ENCODE measurements at places on chromosomes 4 and X.
A peak's percentile ranks its signal among the peaks of the same experiment; 100 is the strongest.

- H3K36me3 ChIP-seq, result no peaks in the 10 kb centered on the region
- H3K4me1 ChIP-seq, result no peaks in the 10 kb centered on the region
- H3K4me3 ChIP-seq, result no peak overlapping the region
Measured at GRCh38 chrX:113157496-113157895, 316.9 kb upstream of the AMOT start.

DNA sequence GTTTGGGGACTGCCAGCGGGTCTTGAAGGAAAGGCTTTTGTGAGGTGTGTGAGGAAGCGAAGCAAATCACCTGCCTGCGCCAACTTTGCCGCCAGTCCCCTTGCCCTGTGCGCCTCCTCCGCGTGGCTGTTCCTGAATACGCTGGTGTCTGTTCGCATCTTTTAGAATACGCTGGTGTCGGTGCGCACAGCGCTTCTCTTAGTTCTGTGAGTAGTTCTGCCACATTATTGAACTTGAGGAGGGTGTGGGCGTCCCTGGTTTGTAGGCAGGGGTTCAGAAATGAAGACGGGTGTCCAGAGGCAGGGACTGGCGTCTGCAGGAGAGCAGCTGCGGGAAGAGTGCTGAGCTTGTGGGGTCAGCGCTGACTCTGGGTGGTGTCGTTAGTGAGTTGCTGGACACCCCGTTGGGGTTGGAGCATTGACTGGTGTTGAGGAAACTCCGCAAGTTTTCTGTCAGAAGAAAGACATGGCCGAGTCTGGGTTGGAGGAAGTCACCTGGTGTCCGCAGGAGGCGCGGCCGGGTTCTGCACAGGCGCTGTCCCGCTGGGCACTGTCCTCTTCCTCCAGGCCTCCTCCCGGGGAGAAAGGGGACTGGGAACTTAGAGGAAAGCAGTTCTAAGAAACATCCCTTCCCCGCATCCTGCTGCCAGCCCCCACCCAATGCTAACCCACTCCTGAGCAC is 930 bp downstream of the ZNF718 start:
- no peaks in the 10 kb centered on the region for H3K27me3 ChIP-seq
- peaks cover 32% of the 10 kb centered on the region for H3K36me3 ChIP-seq
- peak overlapping the region; percentile 89 for H3K27ac ChIP-seq
- H3K4me3 ChIP-seq, result peak overlapping the region; percentile 83
- H3K4me1 ChIP-seq, result peaks cover 12% of the 10 kb centered on the region
- DNase-seq, result no peak

DNA sequence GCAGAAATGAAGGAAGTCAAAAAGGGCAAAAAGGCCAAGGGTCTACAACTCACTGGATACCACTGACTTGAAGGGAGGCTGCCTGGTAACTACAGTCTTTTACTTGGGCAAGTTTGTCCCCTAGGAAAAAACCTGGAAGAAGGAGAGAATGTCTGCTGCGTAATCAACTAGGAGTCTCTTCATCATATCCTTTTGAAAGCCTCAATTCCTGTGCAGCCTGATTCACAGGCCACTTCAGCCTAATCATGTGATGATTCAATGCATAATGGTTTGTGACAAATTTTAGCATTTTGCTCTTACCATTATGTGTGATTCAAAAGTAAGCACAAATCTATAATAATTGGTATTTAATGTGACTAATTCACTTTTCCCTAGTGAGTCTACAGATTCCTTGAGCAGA is 273.6 kb downstream of the FRMPD4 start:
- no peaks in the 10 kb centered on the region for H3K27me3 ChIP-seq
- H3K4me3 ChIP-seq, result no peak overlapping the region
- H3K4me1 ChIP-seq, result no peaks in the 10 kb centered on the region
- H3K27ac ChIP-seq, result no peak overlapping the region
- DNase-seq, result no peak
- H3K36me3 ChIP-seq, result no peaks in the 10 kb centered on the region

GRCh38 chrX:148441387-148441786 is 59.0 kb upstream of the AFF2 start:
- DNase-seq, result no peak
- no peaks in the 10 kb centered on the region for H3K36me3 ChIP-seq
- no peaks in the 10 kb centered on the region for H3K27me3 ChIP-seq
- no peak overlapping the region for H3K27ac ChIP-seq
- no peaks in the 10 kb centered on the region for H3K4me1 ChIP-seq
- H3K4me3 ChIP-seq, result no peak overlapping the region

- no peak for DNase-seq
- no peaks in the 10 kb centered on the region for H3K27me3 ChIP-seq
- no peaks in the 10 kb centered on the region for H3K4me1 ChIP-seq
Measured at GRCh38 chr4:183789657-183790056, 115.5 kb upstream of the STOX2 start.

GRCh38 chr4:98612318-98613250 is 45.8 kb downstream of the TSPAN5 start:
- no peak overlapping the region for H3K27ac ChIP-seq
- H3K4me1 ChIP-seq, result peaks cover 27% of the 10 kb centered on the region
- no peaks in the 10 kb centered on the region for H3K27me3 ChIP-seq
- H3K4me3 ChIP-seq, result no peak overlapping the region
- DNase-seq, result no peak

GRCh38 chrX:22629105-22629725 is 356.5 kb downstream of the CBLL2 start:
- no peak overlapping the region for H3K4me3 ChIP-seq
- no peaks in the 10 kb centered on the region for H3K27me3 ChIP-seq
- peak overlapping the region; percentile 68 for H3K27ac ChIP-seq
- DNase-seq, result no peak

- H3K27ac ChIP-seq, result no peak overlapping the region
- H3K36me3 ChIP-seq, result no peaks in the 10 kb centered on the region
- no peak overlapping the region for H3K4me3 ChIP-seq
- no peaks in the 10 kb centered on the region for H3K4me1 ChIP-seq
- H3K27me3 ChIP-seq, result no peaks in the 10 kb centered on the region
Measured at GRCh38 chr4:43587758-43588157, 695.2 kb downstream of the GRXCR1 start.

DNA sequence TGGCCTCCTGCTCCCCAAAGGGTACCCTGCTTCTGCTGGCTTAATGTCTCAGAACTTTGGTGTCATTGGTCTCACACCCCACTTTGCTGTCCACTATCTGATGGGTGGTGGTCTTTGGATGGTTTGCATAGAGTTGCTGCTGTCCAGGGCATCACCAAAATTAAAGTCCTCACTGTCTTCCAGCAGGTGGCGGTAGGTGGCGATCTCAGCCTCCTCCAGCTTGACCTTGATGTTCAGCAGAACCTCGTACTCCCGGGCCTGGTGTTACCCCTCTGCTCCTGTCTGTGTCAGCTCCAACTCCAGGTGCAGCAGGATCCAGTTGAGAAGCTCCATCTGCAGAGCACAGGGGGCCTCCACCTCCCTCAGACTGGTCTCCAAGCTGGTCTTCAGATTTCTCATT is 1169.5 kb upstream of the PABPC4L start:
- H3K4me3 ChIP-seq, result no peak overlapping the region
- DNase-seq, result no peak
- no peak overlapping the region for H3K27ac ChIP-seq
- peaks cover 3% of the 10 kb centered on the region for H3K4me1 ChIP-seq

DNA sequence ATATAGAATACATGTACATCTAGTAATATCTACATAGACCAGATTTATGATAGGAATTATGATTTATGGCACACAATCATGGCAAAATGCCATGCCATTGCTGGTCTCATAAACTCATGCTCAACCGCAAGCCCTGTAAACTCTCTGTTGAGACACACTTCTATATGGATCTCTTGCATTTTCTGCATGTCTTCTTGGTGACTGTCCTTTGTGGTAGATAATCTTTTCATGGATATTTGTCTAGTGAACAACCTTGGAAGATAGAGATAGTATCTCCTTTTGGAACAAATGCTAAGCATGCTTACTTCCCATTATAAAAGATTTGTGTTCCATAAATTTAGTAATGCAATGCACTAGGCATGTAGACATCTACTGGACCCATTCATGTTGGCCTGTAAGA is 328.0 kb downstream of the NAF1 start:
- H3K4me3 ChIP-seq, result no peak overlapping the region
- no peak overlapping the region for H3K27ac ChIP-seq
- H3K27me3 ChIP-seq, result no peaks in the 10 kb centered on the region
- H3K36me3 ChIP-seq, result no peaks in the 10 kb centered on the region
- DNase-seq, result no peak
- H3K4me1 ChIP-seq, result peaks cover 3% of the 10 kb centered on the region

GRCh38 chrX:50629774-50630173 is 159.1 kb upstream of the DGKK start:
- H3K4me1 ChIP-seq, result no peaks in the 10 kb centered on the region
- H3K27ac ChIP-seq, result no peak overlapping the region
- H3K27me3 ChIP-seq, result no peaks in the 10 kb centered on the region
- no peak for DNase-seq
- H3K36me3 ChIP-seq, result no peaks in the 10 kb centered on the region

DNA sequence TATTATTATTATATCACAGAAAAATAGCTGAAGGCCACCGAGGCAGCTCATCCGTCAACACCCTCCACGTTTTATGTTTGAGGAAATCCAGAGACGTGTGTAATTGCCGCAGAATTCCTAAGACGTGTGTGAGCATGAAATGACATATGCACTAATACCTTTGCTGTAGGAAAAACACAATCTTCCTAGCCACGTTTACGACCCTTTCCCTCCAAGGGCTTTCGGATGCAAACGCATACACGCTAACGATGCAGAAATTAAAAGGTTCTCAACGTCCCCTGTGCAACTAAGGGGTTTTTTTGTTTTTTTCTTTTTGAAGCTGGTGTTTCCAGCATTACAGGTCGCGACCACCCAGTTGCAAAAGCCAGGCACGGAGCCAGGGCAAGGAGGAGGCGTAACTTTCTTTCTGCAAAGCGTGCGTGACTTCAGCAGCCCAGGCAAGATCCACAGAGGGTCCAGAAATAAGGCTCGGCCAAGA is 33.8 kb downstream of the CRLF2 start:
- no peaks in the 10 kb centered on the region for H3K36me3 ChIP-seq
- H3K27ac ChIP-seq, result no peak overlapping the region
- H3K4me3 ChIP-seq, result no peak overlapping the region
- peaks cover 6% of the 10 kb centered on the region for H3K4me1 ChIP-seq
- DNase-seq, result no peak

- H3K4me1 ChIP-seq, result peaks cover under 1% of the 10 kb centered on the region
- no peak overlapping the region for H3K4me3 ChIP-seq
- no peaks in the 10 kb centered on the region for H3K27me3 ChIP-seq
- H3K36me3 ChIP-seq, result no peaks in the 10 kb centered on the region
- no peak for DNase-seq
Measured at GRCh38 chr4:159363361-159363760, 260.5 kb downstream of the RAPGEF2 start.

GRCh38 chrX:17580539-17581152 is 156.6 kb upstream of the SCML1 start:
- H3K27me3 ChIP-seq, result no peaks in the 10 kb centered on the region
- peak overlapping the region; percentile 67 for H3K27ac ChIP-seq
- H3K36me3 ChIP-seq, result no peaks in the 10 kb centered on the region
- H3K4me1 ChIP-seq, result no peaks in the 10 kb centered on the region
- DNase-seq, result peak; percentile 69

DNA sequence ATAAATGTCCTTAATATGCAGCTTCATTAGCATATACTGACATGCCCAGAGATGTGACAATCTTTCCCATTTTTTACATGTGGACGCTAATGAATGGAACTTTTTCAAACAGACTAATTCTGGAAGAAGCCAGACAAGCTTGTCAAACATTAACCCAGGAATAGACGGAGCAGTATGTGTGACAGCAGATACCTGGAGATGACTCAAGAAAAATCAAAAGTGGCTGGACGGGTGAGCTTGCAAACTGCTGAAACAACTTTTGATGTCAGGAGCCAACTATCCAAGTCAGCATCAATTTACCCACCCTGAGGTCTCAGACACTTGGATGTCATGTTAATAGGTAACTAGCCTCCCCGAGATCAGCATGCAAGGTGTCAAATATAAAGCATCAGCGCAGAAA is 183.0 kb downstream of the PACRGL start:
- no peaks in the 10 kb centered on the region for H3K4me1 ChIP-seq
- no peak overlapping the region for H3K4me3 ChIP-seq
- no peaks in the 10 kb centered on the region for H3K27me3 ChIP-seq
- DNase-seq, result no peak
- H3K27ac ChIP-seq, result no peak overlapping the region
- H3K36me3 ChIP-seq, result no peaks in the 10 kb centered on the region

DNA sequence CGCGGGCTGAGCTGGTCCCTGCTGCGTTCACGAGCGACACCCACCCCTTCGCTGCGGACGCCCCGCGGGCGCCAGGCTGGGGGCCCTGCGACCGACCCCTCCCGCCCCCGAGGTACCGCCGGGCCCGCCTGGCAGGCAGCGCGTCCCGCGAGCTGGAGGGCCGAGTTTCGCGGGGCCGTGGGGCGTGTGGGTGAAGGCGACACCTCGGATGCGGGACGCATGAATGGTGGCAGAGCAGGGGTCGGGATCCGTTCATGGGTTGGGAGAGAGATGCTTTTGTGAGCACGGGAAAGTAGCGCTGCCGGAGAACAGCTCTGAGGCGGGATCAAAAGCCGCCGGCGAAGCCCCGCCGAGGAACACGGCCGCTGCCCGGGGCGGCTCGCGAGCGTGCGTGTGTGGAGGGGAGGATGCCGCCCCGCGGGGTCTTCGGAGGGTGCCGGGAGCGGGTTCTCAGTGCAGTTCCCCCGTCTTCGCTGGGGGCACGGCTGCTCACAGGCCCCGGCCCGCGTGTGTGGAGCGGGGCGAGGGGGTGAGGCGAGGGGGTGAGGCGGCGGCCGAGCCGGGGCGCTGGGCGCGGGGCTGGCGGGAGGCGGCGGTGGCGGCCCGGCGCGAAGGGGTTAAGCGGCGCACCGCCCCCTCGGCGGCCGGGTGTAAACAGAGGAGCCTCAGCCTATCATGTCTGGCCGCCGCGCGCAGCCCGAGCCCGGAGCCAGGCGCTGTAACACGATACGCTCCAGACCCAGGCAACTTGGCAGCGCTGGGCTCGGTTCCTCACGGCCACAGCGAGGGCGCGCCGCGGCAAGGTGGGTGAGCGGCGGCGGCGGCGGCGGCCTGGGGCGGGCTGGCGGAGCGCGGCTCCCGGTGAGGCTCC is 205.3 kb downstream of the TENM3 start:
- H3K4me3 ChIP-seq, result peak overlapping the region; percentile 86
- no peaks in the 10 kb centered on the region for H3K36me3 ChIP-seq
- H3K27me3 ChIP-seq, result no peaks in the 10 kb centered on the region
- H3K4me1 ChIP-seq, result peaks cover 36% of the 10 kb centered on the region
- H3K27ac ChIP-seq, result peak overlapping the region; percentile 78

DNA sequence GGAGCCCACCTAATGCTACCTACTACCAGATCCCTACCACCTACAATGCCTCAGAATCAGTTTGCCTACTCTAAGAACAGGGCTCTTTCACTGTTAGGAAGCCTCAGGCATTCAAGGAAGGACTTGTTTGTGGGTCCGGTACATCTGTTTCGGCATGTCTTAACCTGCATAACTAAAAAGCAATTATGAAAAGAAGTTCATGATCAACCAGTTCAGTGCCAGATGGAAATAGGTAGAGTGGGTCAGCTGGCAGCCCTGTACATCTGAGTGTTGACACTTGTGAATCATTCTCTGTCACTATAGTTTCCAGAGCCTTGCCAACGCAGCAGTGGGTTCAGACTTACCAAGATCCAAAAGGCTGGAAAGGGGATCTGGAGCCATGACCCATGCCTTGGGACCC is 3.3 kb downstream of the TMEM185A start:
- no peaks in the 10 kb centered on the region for H3K4me1 ChIP-seq
- no peak overlapping the region for H3K27ac ChIP-seq
- no peak for DNase-seq

GRCh38 chrX:57929373-57929772 is 19.1 kb upstream of the ZXDA start:
- H3K27ac ChIP-seq, result no peak overlapping the region
- no peaks in the 10 kb centered on the region for H3K27me3 ChIP-seq
- no peaks in the 10 kb centered on the region for H3K36me3 ChIP-seq

Measured in sigmoid colon (tissue), 7 donors.